ENCODE measurements at places on chromosomes 3 and 15. TPM values are rescaled to one million over a fixed set of nuclear protein-coding genes. Genes with fewer than 3 reads are reported as not detected.

Gene KBTBD13
- total RNA-seq = not detected

Gene FAM227B
- total RNA-seq = 3.1 TPM

Gene ST8SIA2
- 150 TPM for total RNA-seq

Gene OXTR
- total RNA-seq = 2.5 TPM

Gene SLCO2A1
- 0.31 TPM for total RNA-seq

Gene PLSCR5
- total RNA-seq = not detected

Gene PCCB
- 39.8 TPM for total RNA-seq

Gene GRIP2
- total RNA-seq = 22.5 TPM

Gene C3orf70
- 26.3 TPM for total RNA-seq

Gene AMOTL2
- 73.2 TPM for total RNA-seq

Gene LRIG1
- total RNA-seq = 71.1 TPM

Gene ANKRD34C
- total RNA-seq = not detected

Gene SLC2A2
- total RNA-seq = not detected

Gene ROPN1
- not detected for total RNA-seq

Gene CKMT1B
- total RNA-seq = 11.9 TPM

Gene GADL1
- total RNA-seq = 2.8 TPM

Gene SAXO2
- 11.9 TPM for total RNA-seq

Gene PLSCR4
- 7.5 TPM for total RNA-seq

Gene POLQ
- 3.8 TPM for total RNA-seq

Gene VPS33B
- 13.5 TPM for total RNA-seq

Gene GABRR3
- not detected for total RNA-seq

Gene CHRM5
- total RNA-seq = 0.63 TPM

Gene GOLGA6L7
- not detected for total RNA-seq

Gene CYP1A2
- total RNA-seq = not detected

Gene TRMT10C
- 27.2 TPM for total RNA-seq

Gene NUP210
- 19.4 TPM for total RNA-seq

Gene MORC1
- not detected for total RNA-seq

Gene RTP1
- 0.31 TPM for total RNA-seq

Gene RCCD1
- 27.9 TPM for total RNA-seq

Gene PLSCR1
- 9.1 TPM for total RNA-seq
